ENCODE measurements at places on chromosomes 16 and 17.

DNA sequence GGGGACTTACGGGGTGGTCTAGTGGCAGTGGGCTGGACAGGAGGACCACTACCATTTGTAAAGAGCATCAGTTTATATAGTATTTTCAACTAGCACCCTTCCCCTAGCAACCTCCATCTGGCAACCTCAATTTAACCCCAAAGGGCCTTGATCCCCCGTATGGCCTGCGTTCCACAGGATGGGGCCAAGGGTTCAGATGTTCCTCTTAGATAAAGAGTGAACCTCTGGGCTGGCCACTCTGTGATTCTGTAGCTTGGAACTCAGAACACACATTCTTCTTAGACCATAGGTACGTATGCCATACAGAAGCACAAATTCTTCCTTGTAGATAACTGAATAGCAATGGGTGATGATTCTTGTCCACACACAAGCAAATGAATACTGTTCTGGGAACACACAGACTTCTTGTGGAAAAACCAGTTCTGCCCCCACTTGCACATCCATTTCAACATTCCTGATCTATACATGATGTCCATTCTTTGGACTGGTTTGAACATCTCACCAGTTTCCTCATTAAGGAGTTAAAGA lies 1.9 kb upstream of the GGA2 start:
- DNase-seq: no peak

DNA sequence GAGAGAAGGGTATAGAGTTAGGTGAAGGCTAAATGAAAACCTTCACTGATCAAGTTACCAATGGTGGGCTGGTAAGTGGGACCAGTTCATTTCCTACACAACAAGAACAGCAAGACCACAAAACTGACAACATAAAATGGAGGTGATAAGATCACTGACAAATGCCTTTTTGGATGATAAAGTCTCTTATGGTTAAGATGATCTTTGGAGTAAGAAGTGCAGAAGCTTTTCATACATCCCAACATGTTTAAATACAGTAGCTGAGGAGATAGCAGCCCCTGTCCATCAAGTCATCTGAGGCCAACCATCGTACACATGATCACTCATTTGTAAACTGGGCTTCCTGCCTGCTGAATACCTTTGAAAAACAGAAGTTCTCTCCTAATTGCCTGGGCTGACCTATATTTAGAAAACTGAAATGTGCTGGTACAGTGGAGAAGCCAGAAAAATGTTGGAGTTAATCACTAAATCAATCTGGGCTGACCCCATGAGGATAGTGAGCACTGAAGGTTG lies 259.0 kb upstream of the ZFHX3 start:
- DNase-seq: no peak

DNA sequence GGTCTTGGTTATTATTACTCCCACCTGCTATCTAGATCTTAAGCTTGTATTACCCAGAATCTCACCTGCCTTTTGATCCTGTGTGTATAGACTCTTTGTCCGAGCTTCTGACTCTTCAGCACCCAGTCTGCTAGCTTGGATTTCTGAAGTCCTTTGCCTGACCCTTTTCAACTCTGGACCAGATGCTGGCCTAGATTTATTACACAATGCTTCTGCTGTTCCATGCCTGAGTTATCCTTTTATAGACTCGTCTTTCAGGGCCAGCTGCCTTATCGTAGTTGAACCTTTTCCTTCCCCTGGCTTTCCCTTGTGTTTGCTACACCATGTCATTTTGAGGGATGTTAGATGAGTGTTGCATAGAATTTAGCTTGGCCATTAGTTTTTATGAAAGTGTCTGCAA lies 32.6 kb downstream of the RHOT1 start:
- no peak for DNase-seq

DNA sequence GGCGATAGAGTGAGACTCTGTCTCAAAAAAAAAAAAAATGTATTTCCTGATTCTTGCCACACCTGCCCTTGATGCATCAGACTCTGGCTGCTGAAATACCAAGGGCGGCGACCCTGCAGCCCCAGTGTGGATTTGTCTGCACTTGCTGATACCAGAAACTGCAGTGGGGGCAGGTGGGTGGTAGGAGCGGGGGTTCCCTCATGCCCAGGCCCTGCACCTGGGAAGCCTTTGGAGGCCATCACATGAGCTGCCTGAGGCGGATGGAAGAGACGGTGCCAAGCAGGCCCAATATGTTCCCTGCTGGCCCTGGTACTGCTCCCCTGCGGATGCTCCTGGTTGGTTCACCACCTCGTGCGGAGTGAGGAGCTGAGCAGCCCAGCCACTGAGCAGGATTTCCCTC lies 50.6 kb downstream of the MARF1 start:
- DNase-seq: no peak
